ENCODE measurements at places on chromosomes 11 and 22.

GRCh38 chr11:106031202-106031810 is 9.3 kb upstream of the MSANTD4 start:
- no peaks in the 10 kb centered on the region for H3K27me3 ChIP-seq
- H3K27ac ChIP-seq: no peak overlapping the region
- no peaks in the 10 kb centered on the region for H3K36me3 ChIP-seq
- no peak for DNase-seq
- H3K4me1 ChIP-seq: no peaks in the 10 kb centered on the region
- H3K4me3 ChIP-seq: no peak overlapping the region

- no peak overlapping the region for H3K4me3 ChIP-seq
- no peaks in the 10 kb centered on the region for H3K4me1 ChIP-seq
- no peaks in the 10 kb centered on the region for H3K27me3 ChIP-seq
- no peak overlapping the region for H3K27ac ChIP-seq
- no peaks in the 10 kb centered on the region for H3K36me3 ChIP-seq
- no peak for DNase-seq
Measured at GRCh38 chr22:39612811-39613548, 42.4 kb downstream of the CACNA1I start.

- peaks cover 4% of the 10 kb centered on the region for H3K4me1 ChIP-seq
- no peaks in the 10 kb centered on the region for H3K27me3 ChIP-seq
- no peak overlapping the region for H3K4me3 ChIP-seq
Measured at GRCh38 chr11:75733431-75734107, 15.9 kb downstream of the MOGAT2 start.

- H3K27ac ChIP-seq: no peak overlapping the region
- no peaks in the 10 kb centered on the region for H3K27me3 ChIP-seq
- no peak overlapping the region for H3K4me3 ChIP-seq
- no peaks in the 10 kb centered on the region for H3K4me1 ChIP-seq
- peaks cover 78% of the 10 kb centered on the region for H3K36me3 ChIP-seq
Measured at GRCh38 chr11:59643390-59643789, 25.4 kb downstream of the PATL1 start.

GRCh38 chr22:49965091-49966040 is 4.8 kb downstream of the PIM3 start:
- peaks cover 29% of the 10 kb centered on the region for H3K4me1 ChIP-seq
- H3K27ac ChIP-seq: peak overlapping the region; percentile 94
- H3K27me3 ChIP-seq: no peaks in the 10 kb centered on the region
- no peak overlapping the region for H3K4me3 ChIP-seq
- DNase-seq: no peak

DNA sequence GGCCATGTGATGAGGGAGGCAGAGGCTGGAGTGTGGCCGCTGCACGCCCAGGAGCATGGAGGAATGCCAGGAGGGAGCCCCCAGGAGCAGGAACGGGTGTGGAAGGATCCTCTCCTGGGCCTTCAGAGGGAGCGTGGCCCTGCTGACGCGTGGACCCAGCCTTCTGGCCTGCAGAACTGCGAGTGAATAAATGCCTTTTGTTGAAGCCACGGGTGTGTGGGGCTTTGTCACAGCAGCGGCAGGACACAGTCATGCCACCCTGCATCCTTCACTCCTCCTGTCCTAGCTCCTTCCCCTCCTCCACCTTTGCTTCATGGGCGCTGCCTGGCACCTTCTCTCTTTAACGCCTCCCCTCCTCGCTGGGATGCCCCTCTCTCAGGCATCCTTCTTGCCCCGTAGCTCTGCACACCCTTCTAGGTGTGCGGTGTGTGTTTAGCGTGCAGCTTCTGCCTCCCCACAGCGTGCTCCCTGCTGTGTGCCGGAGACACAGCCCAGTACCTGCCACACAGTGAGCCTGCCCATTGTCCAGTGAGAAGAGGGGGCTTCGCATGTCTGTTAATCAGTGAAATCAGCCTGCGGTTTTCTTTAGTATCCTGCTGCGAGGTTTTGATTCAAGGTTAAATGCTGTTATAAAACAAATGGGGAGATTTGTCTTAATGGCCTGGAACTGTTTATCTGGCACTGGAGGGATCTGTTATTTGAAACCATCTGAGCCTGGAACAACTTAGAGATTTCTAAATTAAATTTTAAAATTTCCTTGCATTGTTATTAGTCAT is 459.6 kb downstream of the TBC1D22A start:
- no peaks in the 10 kb centered on the region for H3K4me1 ChIP-seq
- no peak overlapping the region for H3K4me3 ChIP-seq
- no peaks in the 10 kb centered on the region for H3K27me3 ChIP-seq
- H3K36me3 ChIP-seq: no peaks in the 10 kb centered on the region
- DNase-seq: no peak

DNA sequence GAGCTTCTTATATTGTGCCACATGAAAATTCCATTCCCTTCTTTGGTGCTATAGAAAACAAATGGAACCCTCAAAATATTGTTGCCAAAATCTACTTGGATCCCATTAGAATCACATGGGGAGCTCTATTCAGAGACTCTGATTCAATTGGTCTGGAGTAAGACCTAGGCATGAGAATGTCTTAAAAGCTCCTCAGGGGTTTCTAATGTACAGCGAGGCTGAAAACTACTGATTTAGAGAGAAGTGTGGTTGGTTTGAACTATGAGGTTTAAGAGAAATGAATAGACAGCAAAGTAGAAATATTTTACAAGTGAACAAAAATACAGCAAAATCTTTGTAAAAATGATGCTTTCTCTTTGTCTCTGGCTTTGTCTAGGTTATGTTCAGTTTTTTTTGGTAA is 514.7 kb downstream of the CNTN5 start:
- no peak overlapping the region for H3K4me3 ChIP-seq
- H3K27ac ChIP-seq: no peak overlapping the region
- DNase-seq: no peak
- H3K36me3 ChIP-seq: no peaks in the 10 kb centered on the region
- no peaks in the 10 kb centered on the region for H3K27me3 ChIP-seq

DNA sequence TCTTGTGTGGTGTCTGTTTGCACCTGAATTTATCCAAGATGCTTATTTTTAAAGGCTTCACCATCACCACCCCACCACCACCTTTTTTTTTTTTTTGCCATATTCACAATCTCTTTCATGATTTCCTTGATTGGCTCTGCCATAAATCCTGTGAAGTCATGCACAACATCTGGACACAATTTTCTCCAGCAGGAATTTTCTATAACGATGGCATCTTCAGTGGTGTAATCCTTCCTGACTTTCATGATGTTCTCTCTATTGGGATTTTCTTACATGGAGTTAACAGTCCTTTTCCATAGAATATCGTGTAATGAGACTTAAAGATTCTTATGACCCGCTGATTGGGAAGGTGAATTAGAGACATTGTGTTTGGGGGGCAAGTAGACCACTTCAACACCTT is 17.8 kb downstream of the ZFP91 start:
- no peaks in the 10 kb centered on the region for H3K27me3 ChIP-seq
- no peak for DNase-seq
- H3K27ac ChIP-seq: no peak overlapping the region

- H3K27ac ChIP-seq: no peak overlapping the region
- no peak overlapping the region for H3K4me3 ChIP-seq
- no peak for DNase-seq
- H3K27me3 ChIP-seq: no peaks in the 10 kb centered on the region
- H3K36me3 ChIP-seq: peaks cover 75% of the 10 kb centered on the region
Measured at GRCh38 chr11:10763766-10764165, 12.7 kb downstream of the CTR9 start.

GRCh38 chr11:61588728-61589191 is 7.9 kb upstream of the SYT7 start:
- no peak for DNase-seq
- H3K4me3 ChIP-seq: no peak overlapping the region
- peaks cover 24% of the 10 kb centered on the region for H3K27me3 ChIP-seq
- H3K4me1 ChIP-seq: peaks cover 6% of the 10 kb centered on the region
- H3K36me3 ChIP-seq: no peaks in the 10 kb centered on the region

GRCh38 chr11:64501500-64502427 is 89.3 kb upstream of the SLC22A12 start:
- DNase-seq: no peak
- no peaks in the 10 kb centered on the region for H3K36me3 ChIP-seq
- no peak overlapping the region for H3K4me3 ChIP-seq
- no peaks in the 10 kb centered on the region for H3K4me1 ChIP-seq

DNA sequence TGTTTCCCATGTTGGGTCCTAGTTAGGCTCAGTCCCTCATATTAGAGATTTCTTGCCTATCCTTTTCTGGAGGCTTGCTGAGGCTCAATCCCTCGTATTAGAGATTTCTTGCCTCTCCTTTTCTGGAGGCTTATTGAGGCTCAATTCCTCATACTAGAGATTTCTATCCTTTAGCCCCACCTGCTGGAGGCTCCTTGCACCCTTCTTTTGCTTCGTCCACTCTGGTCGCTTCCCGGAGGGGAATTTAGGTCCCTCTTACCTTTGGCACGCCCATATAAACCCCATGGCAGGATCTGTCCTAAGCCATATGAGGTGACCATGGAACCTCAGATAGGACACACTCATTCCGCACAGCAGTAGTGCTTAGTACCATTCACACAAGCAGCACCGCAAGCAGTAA is 15.9 kb downstream of the CYP2D6 start:
- DNase-seq: peak; percentile 30
- H3K27ac ChIP-seq: no peak overlapping the region
- no peaks in the 10 kb centered on the region for H3K36me3 ChIP-seq

DNA sequence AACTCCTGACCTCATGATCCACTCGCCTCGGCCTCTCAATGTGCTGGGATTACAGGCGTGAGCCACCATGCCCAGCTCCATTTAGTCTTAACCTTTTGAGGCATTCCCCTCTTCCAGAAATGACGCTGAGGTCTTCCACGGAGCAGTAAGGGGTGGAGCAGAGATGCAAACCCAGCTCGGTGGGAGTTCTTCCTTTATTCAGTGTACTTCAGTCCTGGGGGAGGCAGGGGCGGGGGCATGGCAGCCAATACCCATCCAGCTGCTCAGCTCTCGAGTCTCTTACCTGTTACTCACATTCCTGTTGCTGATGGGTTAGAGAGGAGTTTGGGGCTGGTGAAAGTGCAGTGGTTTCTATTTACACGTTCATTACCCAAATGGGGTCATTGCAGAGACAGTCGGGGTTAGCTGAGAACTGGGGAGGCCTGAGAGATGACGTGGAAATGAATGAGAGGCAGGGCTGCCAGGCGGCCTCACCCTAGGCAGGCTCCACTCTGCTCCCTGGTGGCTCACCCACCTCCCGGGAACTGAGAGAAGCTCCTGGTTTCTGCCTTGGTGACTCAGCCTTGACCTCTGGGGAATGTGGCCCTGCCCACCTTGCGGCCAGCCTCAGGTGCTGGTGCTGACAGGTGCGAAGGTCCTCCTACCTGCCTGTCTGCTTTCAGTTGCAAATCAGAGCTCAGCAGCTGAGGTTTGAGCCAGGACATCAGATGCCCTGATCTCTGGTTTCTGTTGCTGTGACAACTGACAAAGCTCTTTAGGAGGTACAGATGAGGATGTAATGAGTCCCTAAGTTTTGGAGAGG is 13.4 kb upstream of the ST14 start:
- peaks cover 18% of the 10 kb centered on the region for H3K4me1 ChIP-seq
- no peaks in the 10 kb centered on the region for H3K27me3 ChIP-seq
- no peak overlapping the region for H3K4me3 ChIP-seq
- no peak for DNase-seq

- peaks cover 4% of the 10 kb centered on the region for H3K4me1 ChIP-seq
- H3K4me3 ChIP-seq: no peak overlapping the region
- no peak overlapping the region for H3K27ac ChIP-seq
- H3K36me3 ChIP-seq: peaks cover 45% of the 10 kb centered on the region
- no peak for DNase-seq
Measured at GRCh38 chr11:65127473-65128181, 5.5 kb downstream of the MRPL49 start.

DNA sequence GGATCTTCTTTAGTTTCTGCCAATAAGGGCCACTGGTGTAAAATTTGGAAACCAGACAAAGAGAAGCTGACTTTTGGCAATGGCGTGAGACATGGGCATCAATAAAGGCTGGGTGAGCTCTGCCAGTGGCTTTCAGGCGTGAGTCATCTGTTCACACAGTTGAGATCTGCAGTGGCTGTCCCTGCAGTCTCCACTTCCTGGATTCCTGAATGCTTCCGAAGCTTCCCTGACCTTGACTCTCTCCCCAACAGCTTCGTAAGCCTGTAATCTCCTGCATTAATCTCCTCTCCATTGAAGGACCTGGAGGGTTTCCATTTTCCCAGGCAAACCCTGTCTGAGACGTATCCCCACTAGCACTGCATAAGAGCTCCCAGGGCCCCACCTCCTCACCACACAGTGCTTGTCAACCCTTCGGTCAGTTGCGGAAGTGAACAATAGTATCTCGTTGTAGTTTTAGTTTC is 574.7 kb downstream of the TBC1D22A start:
- H3K27me3 ChIP-seq: no peaks in the 10 kb centered on the region
- no peak overlapping the region for H3K27ac ChIP-seq
- DNase-seq: no peak
- no peaks in the 10 kb centered on the region for H3K36me3 ChIP-seq
- H3K4me1 ChIP-seq: no peaks in the 10 kb centered on the region

DNA sequence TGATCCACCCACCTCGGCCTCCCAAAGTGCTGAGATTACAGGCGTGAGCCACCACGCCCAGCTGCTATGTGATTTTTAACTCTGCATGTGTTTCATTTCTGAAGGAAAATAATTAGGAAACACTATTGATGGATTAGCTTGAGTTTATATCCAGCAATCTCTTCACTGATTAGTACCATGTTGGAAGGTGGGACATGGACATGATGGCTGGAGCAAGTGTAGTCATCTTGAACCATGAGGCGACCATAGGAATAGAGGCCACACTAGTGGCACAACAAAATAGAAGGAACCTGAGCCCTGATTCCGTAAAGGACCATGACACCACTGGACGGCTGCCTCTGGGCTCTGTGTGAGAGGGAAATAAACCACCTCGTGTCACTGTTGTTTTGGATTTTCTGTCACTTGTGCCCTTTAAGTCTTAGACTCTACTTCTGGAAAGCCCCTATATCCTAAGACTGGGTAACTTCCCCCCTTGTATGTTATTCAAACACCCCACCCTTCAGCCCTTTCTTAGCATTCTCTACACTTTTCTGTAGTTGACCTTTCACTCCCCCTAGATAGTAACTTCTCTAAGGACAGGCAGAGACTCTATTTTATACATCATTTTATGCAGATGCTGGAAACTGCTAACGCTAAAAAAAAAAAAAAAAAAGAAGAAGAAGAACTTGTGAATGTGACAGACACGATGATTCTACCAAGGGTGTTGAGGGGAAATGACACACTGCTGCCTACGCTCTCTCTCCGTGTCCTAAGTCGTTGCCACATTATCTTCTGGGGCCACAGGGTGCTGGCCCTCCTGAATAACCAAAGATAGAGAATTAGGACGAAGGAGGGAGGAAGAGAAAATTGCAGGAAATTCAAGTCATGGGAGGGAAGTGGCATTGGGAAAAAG is 2.7 kb upstream of the VPS37C start:
- H3K27me3 ChIP-seq: no peaks in the 10 kb centered on the region
- peaks cover 3% of the 10 kb centered on the region for H3K4me1 ChIP-seq
- H3K36me3 ChIP-seq: no peaks in the 10 kb centered on the region
- H3K27ac ChIP-seq: no peak overlapping the region
- no peak for DNase-seq

Data from cardiac muscle cell (in vitro differentiated cells and primary cell).